Pericardium fibroblast (primary cell): ENCODE measurements at places on chromosomes 3 and 15. TPM values are rescaled to one million over a fixed set of nuclear protein-coding genes. Genes with fewer than 3 reads are reported as not detected.

The ZDHHC3 gene
- 59.1 and 65.3 TPM in 2 replicates for total RNA-seq

The PAQR5 gene
- 0.17 and 1.3 TPM in 2 replicates for total RNA-seq

The FBXO40 gene
- not detected in 2 replicates for total RNA-seq

The TP63 gene
- total RNA-seq = not detected in 2 replicates

The ASTE1 gene
- 2.8 and 4.3 TPM in 2 replicates for total RNA-seq
